ENCODE measurements at places on chromosomes 11 and 22. TPM values are rescaled to one million over a fixed set of nuclear protein-coding genes. Genes with fewer than 3 reads are reported as not detected.

- no peaks in the 10 kb centered on the region for H3K27me3 ChIP-seq
- no peaks in the 10 kb centered on the region for H3K36me3 ChIP-seq
- H3K4me1 ChIP-seq = no peaks in the 10 kb centered on the region
- H3K4me3 ChIP-seq = no peak overlapping the region
- H3K27ac ChIP-seq = no peak overlapping the region
- DNase-seq = no peak
Observed at GRCh38 chr11:26323837-26324236, 8.1 kb upstream of the ANO3 start.

- H3K4me1 ChIP-seq = no peaks in the 10 kb centered on the region
- H3K27ac ChIP-seq = no peak overlapping the region
- H3K4me3 ChIP-seq = no peak overlapping the region
- H3K27me3 ChIP-seq = no peaks in the 10 kb centered on the region
- H3K36me3 ChIP-seq = no peaks in the 10 kb centered on the region
Observed at GRCh38 chr11:124150684-124151083, 32.5 kb upstream of the OR10D3 start.

The SLC35E4 gene
- total RNA-seq = 9.5 TPM

The TBX10 gene
- not detected for total RNA-seq

The CHEK2 gene
- 8.7 TPM for total RNA-seq

The PDE2A gene
- total RNA-seq = 43.9 TPM

DNA sequence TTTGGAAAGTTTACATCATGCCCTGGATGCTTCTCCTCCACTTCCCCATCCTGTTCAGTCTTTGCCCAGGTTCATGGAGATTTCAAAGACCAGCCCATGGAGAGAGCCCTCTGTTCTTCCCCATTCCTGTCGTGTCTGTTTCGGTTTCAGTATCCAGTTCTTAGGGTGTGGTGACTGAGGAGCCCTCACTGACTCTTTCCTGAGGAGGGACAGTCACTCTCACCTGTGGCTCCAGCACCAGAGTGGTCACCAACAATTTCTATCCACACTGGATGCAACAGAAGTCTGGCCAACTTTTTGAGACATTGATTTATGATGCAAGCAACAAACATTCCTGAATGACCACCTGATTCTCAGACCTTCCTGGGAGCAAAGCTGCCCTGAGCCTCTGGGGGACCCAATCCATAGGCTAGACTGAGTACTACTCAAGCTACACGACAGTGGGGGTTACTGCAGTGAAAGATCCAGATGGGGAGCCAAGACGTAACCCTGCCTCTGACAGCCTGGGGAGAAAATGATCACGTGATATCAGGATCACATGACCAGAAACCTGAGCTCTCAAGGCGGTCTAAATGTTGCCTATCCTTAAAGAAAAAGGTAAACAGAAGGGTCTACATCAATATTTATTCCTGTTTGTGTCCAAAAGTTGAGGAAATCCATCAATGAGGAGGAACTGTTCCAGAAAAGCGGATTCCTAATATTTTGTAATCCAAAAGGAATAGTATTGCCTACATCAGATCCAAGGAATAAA is 76.2 kb upstream of the VPREB1 start:
- no peaks in the 10 kb centered on the region for H3K4me1 ChIP-seq
- no peaks in the 10 kb centered on the region for H3K27me3 ChIP-seq
- no peaks in the 10 kb centered on the region for H3K36me3 ChIP-seq
- H3K4me3 ChIP-seq = peak overlapping the region; percentile 11
- DNase-seq = no peak

DNA sequence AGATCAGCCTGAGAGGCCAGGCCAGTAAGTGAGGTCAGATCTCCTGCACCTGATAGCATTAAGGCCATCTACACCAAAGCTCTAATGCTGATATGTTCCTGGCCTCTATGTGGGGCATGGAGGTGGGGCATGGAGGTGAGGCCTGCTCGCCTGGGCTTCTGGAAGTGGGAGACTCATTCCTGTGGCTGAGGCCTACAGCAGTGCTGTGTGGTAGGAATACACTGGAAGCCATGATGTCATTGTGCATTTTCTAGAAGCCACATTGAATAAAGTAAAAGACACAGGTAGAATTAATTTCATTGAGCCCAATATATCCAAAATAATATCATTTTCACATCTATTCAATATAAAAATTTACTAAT is 2.7 kb downstream of the PNPLA3 start:
- no peaks in the 10 kb centered on the region for H3K27me3 ChIP-seq
- no peak overlapping the region for H3K4me3 ChIP-seq
- H3K27ac ChIP-seq = no peak overlapping the region
- no peak for DNase-seq
- no peaks in the 10 kb centered on the region for H3K4me1 ChIP-seq

DNA sequence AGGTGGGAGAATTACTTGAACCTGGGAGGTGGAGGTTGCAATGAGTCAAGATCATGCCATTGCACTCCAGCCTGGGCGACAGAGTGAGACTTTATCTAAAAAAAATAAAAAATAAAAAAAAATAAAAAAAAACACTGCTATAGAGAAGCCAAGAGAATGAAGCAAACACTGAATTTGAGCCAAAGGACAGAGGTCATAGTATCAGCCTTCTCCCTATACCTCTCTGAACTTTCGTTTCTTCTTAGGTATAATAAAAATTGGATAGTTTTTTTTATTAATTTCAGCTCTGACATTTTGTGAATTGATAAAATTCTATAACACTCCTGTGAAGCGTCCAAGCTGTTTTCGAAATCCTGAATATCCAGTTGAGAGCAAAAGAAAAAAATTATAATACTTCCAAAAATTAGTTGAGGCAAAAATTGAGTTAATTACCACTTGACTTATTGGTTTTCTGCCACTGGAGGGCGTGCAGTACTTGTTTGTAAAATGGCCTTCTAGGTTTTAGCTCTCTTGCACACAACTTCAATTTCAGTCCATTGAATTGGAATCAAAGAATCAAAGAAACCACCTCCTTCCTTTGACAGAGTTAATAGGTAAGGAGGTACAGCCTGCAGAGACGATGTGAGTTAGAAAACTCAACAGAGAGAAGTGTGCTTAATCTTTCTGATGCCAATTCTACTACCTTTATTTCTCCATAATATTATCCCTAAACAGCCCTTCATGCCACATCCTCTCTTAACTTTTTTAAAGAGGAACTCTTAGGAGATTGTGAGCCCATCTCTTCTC is 143.2 kb downstream of the BBOX1 start:
- DNase-seq = peak; percentile 79
- H3K27ac ChIP-seq = no peak overlapping the region
- peaks cover 10% of the 10 kb centered on the region for H3K4me1 ChIP-seq
- H3K36me3 ChIP-seq = no peaks in the 10 kb centered on the region

GRCh38 chr11:74269161-74269811 is 42.2 kb downstream of the P4HA3 start:
- H3K4me3 ChIP-seq = no peak overlapping the region
- no peaks in the 10 kb centered on the region for H3K36me3 ChIP-seq
- no peaks in the 10 kb centered on the region for H3K27me3 ChIP-seq
- H3K27ac ChIP-seq = no peak overlapping the region
- no peaks in the 10 kb centered on the region for H3K4me1 ChIP-seq
- no peak for DNase-seq

- H3K4me3 ChIP-seq = no peak overlapping the region
- no peaks in the 10 kb centered on the region for H3K27me3 ChIP-seq
- no peak overlapping the region for H3K27ac ChIP-seq
- no peak for DNase-seq
Observed at GRCh38 chr11:113874096-113874495, 1.3 kb downstream of the USP28 start.

The SCGB1A1 gene
- total RNA-seq = not detected

The SCN3B gene
- 0.80 TPM for total RNA-seq

The CXCR5 gene
- 1.1 TPM for total RNA-seq

The PIWIL4 gene
- total RNA-seq = 16.8 TPM

DNA sequence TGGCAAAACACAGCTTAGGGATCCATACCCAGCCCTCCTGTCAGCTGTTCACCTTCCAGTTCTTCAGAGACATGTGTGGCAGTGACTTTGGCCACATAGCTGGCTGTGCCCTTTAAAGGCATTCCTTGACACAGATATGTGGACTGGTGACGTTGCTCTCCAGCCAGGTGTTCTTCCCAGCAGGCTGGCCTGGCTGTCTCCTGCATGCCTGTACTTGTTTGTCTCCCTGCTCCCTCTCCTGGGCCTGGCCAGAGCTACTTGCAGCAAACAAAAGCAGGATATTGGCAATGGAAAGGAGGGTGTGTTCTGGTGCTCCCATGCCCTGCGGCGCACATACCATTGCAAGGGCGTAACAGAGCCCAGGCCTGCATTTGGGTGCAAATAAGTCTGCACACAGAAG is 38.3 kb downstream of the PIK3IP1 start:
- peaks cover 11% of the 10 kb centered on the region for H3K36me3 ChIP-seq
- H3K27me3 ChIP-seq = no peaks in the 10 kb centered on the region
- peak overlapping the region; percentile 40 for H3K27ac ChIP-seq
- no peak overlapping the region for H3K4me3 ChIP-seq
- no peak for DNase-seq

The SVIP gene
- total RNA-seq = 12.4 TPM

DNA sequence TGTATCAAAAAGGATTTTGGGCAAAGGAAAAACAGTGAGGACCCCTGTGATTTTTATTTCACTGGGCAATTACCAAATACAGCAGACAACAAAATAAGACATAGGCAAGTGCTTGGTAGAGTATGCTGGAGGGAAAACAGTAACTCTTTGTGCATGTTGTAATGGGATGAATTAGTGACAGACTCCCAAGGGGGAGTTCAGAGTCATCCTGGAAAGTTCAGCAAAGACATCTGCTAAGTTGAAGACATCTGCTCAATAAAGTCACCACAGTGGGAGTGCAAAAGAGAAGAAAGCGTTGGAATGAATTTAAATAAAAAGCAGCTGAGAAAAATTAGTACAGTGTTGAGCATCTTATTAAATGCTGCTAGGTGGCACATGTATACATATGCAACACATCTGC is 378.8 kb upstream of the ISX start:
- H3K27me3 ChIP-seq = no peaks in the 10 kb centered on the region
- H3K36me3 ChIP-seq = no peaks in the 10 kb centered on the region
- no peak for DNase-seq
- no peak overlapping the region for H3K27ac ChIP-seq

GRCh38 chr11:36540998-36541397 is 26.8 kb upstream of the RAG1 start:
- H3K4me1 ChIP-seq = no peaks in the 10 kb centered on the region
- no peaks in the 10 kb centered on the region for H3K36me3 ChIP-seq
- no peak for DNase-seq
- H3K4me3 ChIP-seq = no peak overlapping the region
- no peak overlapping the region for H3K27ac ChIP-seq
- no peaks in the 10 kb centered on the region for H3K27me3 ChIP-seq

DNA sequence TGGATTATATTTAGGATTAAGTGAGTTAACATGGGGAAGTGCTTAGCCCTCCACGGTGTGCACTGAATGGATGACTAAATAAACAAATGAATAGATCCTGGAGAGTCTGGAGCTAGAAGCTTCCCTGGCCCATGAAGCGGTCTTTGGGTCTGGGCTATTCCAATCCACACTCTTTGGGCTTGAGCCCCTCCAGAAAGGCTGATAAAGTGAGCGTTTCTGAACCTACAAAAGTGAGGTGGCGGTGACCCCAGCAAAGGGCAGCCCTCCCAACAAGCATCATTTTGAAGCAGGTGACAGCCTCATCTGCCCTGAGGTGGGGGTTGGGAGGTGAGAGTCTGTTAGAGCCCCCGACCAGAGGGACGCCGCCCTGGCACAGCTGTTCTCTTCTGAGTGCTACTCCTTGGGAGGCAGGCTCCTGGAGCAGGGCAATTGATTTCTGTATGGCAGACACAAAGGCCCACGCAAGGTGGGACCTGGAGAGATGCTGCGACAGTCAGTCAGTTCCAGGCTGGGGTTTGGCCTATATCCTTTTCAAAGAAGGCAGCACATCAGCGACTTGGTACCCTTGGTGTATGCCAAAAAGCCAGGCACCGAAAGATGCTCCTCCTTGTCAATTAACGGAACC is 157.8 kb downstream of the CACNA1I start:
- no peaks in the 10 kb centered on the region for H3K36me3 ChIP-seq
- peak; percentile 24 for DNase-seq
- no peak overlapping the region for H3K4me3 ChIP-seq
- no peaks in the 10 kb centered on the region for H3K27me3 ChIP-seq

The SLC22A25 gene
- total RNA-seq = not detected

The KCNQ1 gene
- 52.8 TPM for total RNA-seq

- no peaks in the 10 kb centered on the region for H3K36me3 ChIP-seq
- H3K27me3 ChIP-seq = no peaks in the 10 kb centered on the region
- H3K4me3 ChIP-seq = no peak overlapping the region
- no peak overlapping the region for H3K27ac ChIP-seq
- no peak for DNase-seq
- H3K4me1 ChIP-seq = no peaks in the 10 kb centered on the region
Observed at GRCh38 chr11:122649116-122649515, 6.4 kb upstream of the UBASH3B start.

GRCh38 chr11:72305891-72306585 is 62.1 kb upstream of the PHOX2A start:
- no peak for DNase-seq
- H3K4me3 ChIP-seq = no peak overlapping the region
- H3K27ac ChIP-seq = no peak overlapping the region
- H3K27me3 ChIP-seq = no peaks in the 10 kb centered on the region
- H3K36me3 ChIP-seq = no peaks in the 10 kb centered on the region

DNA sequence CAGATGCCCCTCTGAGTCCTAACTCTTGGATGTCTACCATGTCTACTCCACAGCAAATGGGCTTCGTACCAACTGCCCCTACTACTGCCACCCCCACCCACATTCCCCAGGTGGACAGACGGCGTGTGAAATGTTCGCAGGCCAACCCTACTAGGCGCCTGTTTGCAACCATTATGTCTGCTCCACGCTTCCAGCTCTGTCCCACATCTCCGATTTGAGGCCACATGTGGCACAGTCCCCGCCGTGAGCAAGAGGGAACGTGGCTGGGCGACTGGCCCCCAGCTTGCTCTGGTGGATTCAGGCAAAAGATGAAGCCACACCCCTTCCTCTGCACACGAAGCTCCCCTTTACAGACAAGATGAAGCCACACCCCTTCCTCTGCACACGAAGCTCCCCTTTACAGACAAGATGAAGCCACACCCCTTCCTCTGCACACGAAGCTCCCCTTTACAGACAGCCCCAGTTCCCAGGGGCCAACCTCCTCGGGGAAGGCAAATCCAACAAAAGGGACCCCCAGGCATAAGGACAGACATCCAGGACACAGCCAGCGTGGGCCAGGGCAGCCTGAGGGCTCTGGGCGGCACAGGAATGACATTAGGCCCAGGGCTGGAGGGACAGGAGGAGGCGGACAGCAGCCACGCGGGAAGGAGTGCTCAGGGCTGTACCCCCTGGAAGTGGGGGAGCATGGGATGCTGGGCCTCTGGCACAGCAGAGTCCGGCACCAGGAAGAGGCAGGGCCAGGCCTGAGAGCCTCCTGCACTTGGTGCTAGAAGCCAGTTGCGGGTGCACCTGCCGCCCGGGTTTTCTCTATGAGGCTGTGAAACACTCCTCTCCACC is 106.2 kb downstream of the SHANK2 start:
- H3K4me3 ChIP-seq = no peak overlapping the region
- H3K27me3 ChIP-seq = no peaks in the 10 kb centered on the region
- no peak for DNase-seq
- H3K27ac ChIP-seq = no peak overlapping the region

DNA sequence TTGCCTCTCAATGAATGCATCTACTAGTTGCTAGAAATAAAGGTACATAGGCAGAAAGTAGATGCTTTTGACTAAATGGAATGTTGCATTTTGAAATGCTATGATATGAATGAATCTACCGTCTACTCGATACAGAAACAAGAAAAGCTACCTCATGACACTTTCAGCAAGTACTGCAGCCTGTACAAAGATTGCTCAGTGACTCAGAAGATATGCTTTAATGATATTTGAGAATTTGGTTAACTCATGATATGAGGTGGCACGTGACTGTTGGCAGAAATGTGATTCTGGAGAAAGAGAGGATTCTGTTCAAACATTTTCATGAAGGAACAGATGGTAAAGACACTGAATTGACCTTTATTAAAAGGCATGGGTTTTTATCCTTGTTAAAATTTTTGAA is 76.0 kb downstream of the HSD17B12 start:
- no peak overlapping the region for H3K27ac ChIP-seq
- H3K36me3 ChIP-seq = no peaks in the 10 kb centered on the region
- no peak overlapping the region for H3K4me3 ChIP-seq
- H3K27me3 ChIP-seq = no peaks in the 10 kb centered on the region

Measured in Peyer's patch (tissue), 4 donors.